ENCODE measurements at places on chromosomes 12 and 14. TPM values are rescaled to one million over a fixed set of nuclear protein-coding genes. Genes with fewer than 3 reads are reported as not detected.

KRT4 gene
- total RNA-seq, result 73.4 TPM

ASCL1 gene
- total RNA-seq, result 42.0 TPM

HOXC6 gene
- not detected for total RNA-seq

CCDC175 gene
- total RNA-seq, result 8.6 TPM

C14orf180 gene
- total RNA-seq, result 0.49 TPM
